Left forelimb (tissue), 1 donor: ENCODE measurements at places on chromosomes 16 and 17.

GRCh38 chr17:19239544-19239943 lies 2.4 kb downstream of the EPN2 start:
- no peak for DNase-seq

GRCh38 chr16:87264634-87265033 lies 52.6 kb downstream of the C16orf95 start:
- DNase-seq: peak; percentile 34

- DNase-seq: no peak
Observed at GRCh38 chr16:676913-677312, 1.4 kb downstream of the RHBDL1 start.

GRCh38 chr16:70270176-70270575 lies 18.4 kb upstream of the EXOSC6 start:
- DNase-seq: peak; percentile 14

DNA sequence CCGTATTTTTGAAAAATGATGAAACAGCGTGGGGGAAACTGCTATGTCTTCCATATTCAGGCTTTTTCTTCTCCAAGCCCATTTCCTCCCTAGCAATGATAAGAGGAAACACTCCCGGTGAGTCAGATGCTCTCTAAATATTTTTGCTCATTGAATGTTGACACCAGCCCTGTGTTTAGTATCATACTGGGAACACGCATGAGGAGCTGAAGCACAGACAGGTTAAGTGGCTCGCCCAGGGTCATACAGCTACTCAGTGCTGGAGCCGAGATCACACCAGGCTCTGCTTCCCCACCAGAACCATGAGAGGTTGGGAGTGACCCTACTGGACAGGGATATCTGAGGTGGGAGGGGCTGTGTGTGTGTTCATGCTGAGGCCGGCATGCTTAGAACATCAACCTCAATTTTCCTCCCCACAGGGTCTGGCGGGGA lies 37.8 kb upstream of the ADGRG1 start:
- DNase-seq: peak; percentile 33

GRCh38 chr17:81332914-81333528 lies 37.9 kb upstream of the SLC38A10 start:
- DNase-seq: no peak

DNA sequence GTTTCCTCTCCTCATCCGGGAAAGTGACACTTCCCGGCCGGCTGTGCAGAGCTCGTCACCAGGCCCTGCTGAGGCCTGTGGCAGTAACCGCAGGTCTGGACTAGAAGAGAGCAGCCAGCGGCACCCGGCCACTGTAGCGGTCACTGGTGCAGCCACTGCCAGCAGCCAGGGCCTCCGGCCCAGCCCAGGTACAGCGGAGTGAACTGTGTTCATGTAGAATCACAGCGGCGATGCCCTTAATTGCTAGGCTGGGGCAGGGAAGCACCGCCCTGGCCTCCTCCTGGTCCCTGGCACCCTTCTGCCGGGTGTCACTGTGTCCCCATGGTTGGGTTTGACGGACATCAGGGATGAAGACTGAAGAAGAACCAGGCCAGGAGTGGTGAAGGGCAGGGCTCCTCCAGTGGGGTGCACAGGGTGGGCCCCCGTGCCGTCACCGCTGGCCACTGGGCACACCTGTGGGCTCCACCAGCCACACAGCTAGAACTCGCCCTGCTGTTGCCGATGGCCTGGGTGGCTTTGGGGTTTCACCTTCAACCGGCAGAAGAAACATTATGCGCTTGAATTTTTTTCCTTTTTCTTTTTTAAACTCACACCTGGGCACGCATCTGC lies 165.2 kb upstream of the CHMP6 start:
- DNase-seq: no peak

DNA sequence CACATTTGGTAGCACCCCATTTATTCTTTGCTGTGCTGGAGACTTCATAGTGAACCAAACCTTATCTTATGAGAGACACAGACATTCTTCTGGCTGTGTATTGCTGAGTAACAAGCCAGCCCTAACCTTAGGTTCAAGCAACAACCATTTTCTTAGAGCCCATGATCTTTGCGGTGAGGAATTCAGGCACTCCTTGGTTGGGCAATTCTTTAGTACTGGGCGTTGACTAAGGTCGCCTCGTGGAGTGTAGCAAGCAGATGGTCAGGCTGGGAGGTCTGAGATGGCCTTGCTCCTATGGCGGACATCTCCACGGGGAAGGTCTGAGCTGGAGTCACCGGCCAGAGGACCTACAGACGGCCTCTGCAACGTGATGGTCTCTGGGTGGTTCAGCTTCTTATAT lies 43.1 kb downstream of the ARSG start:
- DNase-seq: no peak

- DNase-seq: no peak
Observed at GRCh38 chr17:77465358-77466041, 324.7 kb downstream of the SEC14L1 start.

GRCh38 chr17:40915721-40916256 lies 21.7 kb downstream of the KRT23 start:
- no peak for DNase-seq

- no peak for DNase-seq
Observed at GRCh38 chr17:54099221-54099620, 276.5 kb downstream of the KIF2B start.

DNA sequence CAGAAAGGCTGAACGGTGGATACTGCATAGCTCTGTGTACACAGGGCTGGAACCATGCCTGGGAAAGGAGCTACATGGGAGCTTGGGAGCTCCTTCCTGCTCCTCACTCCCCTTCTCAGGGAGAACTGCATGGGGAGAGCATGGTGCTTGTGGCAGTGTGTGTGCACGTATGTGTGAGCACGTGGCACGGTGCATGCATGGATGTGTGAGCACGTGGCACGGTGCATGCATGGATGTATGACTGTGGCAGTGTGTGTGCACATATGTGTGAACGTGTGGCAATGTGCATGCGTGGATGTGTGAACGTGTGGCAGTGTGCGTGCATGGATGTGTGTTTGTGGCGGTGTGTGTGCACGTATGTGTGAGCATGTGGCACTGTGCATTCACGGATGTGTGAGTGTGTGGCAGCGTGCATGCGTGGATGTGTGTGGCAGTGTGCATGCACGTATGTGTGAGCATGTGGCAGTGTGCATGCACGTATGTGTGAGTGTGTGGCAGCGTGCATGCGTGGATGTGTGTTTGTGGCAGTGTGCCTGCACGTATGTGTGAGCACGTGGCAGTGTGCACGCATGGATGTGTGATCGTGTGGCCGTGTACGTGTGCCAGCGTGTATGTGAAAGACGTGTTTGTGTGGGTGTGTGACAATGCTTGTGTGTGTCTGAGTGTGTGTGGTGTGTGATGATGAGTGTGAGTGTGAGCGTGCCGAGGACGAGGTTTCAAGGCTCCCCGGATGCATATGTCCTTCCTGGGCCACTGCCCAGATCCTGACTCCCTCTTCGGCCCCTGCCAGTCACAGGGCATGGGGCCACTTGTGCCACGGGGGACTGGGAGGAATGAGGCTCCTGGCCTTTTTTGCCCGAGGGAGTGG lies 52.4 kb upstream of the JPH3 start:
- no peak for DNase-seq

GRCh38 chr17:3663102-3664011 lies 5.0 kb downstream of the TAX1BP3 start:
- DNase-seq: no peak

DNA sequence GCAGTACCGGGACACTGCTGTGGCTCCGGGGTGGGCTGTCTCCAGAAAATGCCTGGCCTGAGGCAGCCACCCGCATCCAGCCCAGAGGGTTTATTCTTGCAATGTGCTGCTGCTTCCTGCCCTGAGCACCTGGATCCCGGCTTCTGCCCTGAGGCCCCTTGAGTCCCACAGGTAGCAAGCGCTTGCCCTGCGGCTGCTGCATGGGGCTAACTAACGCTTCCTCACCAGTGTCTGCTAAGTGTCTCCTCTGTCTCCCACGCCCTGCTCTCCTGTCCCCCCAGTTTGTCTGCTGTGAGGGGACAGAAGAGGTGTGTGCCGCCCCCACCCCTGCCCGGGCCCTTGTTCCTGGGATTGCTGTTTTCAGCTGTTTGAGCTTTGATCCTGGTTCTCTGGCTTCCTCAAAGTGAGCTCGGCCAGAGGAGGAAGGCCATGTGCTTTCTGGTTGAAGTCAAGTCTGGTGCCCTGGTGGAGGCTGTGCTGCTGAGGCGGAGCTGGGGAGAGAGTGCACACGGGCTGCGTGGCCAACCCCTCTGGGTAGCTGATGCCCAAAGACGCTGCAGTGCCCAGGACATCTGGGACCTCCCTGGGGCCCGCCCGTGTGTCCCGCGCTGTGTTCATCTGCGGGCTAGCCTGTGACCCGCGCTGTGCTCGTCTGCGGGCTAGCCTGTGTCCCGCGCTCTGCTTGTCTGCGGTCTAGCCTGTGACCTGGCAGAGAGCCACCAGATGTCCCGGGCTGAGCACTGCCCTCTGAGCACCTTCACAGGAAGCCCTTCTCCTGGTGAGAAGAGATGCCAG lies 12.9 kb downstream of the STH start:
- no peak for DNase-seq

DNA sequence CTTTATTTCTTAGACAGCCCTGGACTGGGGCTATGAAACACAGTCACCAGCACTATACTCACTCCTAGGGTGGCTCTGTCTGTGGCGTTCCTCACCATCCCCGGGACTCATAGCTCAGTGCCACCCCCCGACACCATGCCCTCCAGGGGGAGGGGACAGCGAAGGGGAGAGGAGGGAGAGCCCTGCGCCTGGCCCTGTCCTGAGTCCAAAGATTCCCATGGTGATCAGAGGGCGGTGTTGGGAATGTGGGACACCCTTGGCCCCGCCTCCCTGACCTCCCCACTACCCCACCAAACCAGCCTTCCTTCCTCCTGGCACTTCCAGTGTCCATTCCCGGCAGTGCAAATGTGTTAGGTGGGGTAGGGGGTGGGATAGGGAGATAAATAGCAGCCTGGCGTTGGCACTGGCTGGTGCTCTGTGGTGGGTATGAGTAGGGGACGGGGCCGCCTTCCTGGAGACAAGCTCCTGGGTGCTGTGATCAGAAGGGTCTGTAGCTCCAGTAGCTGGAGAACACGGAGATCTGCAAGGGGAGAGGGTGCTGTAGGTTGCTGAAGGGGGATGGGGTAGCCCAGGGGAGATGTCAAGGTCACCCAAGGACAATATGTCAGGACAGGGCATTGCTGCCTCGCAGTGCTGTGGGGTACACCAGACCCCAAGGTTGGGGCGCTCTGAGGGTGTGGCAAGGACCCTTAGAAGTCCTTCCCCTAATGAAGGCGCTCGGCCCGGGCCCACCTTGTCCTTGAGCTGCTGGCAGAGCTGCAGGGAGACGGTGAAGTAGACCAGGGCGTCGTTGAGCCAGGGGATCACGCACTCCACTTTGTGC lies 2.0 kb downstream of the SMIM22 start:
- no peak for DNase-seq

DNA sequence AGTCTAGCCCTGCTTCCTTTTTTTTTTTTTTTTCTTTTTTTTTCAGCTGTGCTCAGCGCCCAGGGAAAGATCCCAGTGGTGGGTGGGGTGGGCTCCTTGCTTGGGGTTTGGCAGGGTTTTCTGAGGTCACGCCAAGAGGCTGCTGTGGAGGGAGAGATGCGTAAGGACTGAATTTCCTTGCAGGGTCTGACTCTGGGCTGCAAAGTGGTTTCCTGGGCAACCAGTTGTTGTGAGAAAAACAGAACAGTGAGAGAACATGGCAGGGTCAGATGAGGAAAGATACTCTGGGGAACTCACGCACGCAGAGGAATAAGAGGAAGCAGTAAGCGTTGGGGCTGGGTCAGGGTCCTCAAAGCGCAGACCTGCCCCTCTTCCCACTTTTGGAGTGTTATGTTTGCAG lies 119.5 kb downstream of the IRF8 start:
- peak; percentile 63 for DNase-seq

DNA sequence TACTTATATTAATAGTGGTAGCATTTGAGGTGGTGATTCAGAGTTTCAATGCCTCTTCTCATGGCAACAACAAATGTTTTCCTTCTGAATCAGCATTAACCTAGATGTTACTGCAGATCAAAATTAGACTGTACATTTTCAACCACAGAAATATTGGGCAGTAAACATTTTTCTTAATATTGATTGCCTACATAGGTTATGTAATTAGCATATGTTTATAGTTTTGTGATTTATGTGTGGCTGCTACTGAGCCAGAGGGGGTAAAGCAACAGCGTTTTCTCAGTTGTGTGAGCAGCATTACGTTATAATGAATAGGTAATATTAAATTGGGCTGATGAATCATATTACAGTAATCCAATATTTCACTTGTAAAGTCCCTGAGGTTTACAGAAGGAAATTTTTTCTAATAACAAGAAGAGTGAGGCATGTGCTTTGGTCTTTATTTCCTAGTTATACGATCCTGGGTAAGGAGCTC lies 18.8 kb upstream of the BMERB1 start:
- no peak for DNase-seq

GRCh38 chr17:17811381-17812210 lies 25.2 kb downstream of the SREBF1 start:
- DNase-seq: peak; percentile 79

GRCh38 chr17:65023791-65024190 lies 32.7 kb downstream of the GNA13 start:
- DNase-seq: no peak

GRCh38 chr17:30308406-30308805 lies 16.7 kb upstream of the BLMH start:
- no peak for DNase-seq

DNA sequence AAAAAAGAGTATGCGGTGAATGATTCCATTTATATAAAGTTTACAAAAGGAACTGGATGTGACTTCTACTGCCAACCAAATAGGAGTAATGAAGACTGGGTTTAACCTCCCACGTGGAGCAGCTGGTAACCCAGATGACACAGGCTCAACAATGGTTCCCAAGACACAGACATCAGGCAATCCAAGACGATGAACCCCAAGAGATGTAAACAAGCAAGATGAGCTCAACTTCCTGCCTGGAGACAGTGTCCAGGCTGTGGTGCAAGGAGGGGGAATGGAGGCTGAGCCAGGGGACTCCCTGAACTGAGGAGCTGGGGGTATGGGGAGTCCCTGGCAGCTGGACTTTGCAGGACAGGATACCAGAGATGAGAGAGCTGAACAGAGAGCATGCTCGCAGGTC lies 104.7 kb downstream of the LITAF start:
- no peak for DNase-seq

GRCh38 chr17:49434821-49435670 lies 20.4 kb upstream of the PHB1 start:
- DNase-seq: peak; percentile 62

- no peak for DNase-seq
Observed at GRCh38 chr16:30621765-30622164, 11.6 kb upstream of the ZNF689 start.

DNA sequence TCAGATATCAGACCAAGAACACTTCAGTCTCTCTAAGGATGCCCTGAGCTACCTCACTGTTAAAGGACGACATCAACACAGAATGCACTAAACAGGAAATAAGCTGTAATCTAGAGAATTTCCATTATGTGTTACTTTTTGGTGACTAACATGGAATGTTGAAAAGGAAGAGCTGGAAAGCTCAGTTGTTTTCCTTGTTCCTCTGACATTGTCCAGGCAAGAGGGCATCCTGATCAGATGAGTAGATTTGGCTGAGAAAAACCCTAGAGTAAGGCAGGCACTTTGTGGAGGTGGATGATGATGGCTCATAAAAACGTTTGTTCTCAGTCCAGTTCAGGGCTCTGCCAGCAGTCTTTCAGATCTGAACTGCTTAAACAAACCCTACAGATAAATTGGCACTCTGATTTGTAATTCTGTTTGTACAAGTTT lies 34.0 kb downstream of the DGKE start:
- no peak for DNase-seq
